ENCODE measurements at places on chromosomes 4 and X.

- DNase-seq = no peak
Measured at GRCh38 chrX:14095702-14096101, 66.0 kb upstream of the GEMIN8 start.

GRCh38 chr4:27807207-27807606 is 946.6 kb downstream of the STIM2 start:
- no peak for DNase-seq

DNA sequence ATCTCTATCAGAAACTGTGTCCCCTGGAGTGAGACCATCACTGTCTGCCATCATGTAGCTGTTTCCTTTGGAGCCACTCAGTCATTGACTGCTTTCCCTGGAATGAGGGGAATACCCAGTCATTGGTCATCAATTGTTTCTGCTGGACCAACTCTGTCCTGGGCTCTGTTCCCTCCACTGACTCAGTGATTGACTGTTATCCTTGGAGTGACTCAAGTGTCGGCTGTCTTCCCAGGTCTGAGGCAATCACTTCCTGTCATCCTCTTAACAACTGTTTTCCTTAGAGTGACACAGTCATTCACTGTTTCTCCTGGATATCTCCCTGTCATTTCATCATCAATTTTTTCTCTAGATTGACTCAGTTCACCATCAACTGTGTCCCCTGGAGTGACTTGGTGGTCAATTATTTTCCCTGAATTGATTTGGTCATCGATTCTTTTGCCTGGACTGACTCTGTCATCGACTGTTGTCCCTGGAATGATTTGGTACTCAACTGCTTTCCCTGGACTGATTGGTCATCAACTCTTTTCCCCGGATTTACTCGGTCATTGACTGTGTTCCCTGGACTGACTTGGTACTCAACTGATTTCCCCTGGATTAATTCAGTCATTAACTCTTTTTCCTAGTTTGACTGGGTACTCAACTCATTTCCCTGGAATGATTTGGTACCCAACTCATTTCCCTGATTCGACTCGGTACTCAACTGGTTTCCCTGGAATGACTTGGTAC is 327.9 kb upstream of the VCX start:
- DNase-seq = no peak

- DNase-seq = no peak
Measured at GRCh38 chr4:136505020-136505419, 1027.3 kb downstream of the PCDH18 start.

DNA sequence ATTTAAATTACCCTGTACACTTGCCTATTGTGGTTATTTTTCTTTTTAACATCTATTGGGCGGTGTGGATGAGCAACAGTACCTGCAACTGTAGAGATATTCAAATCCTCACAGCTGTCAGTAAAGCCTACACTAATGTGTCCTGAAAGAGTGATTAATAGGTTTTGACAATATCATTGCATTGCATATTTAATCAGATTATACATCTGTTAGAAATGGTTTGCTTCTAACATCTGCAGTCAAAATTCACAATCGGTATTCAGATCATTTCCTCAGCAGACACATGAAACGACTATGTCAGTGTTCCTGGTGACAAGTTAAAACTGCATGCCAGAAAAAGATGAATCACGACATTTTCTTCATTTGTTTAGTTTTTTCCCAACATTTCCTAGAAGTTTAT is 254.6 kb upstream of the EPHA5 start:
- no peak for DNase-seq

DNA sequence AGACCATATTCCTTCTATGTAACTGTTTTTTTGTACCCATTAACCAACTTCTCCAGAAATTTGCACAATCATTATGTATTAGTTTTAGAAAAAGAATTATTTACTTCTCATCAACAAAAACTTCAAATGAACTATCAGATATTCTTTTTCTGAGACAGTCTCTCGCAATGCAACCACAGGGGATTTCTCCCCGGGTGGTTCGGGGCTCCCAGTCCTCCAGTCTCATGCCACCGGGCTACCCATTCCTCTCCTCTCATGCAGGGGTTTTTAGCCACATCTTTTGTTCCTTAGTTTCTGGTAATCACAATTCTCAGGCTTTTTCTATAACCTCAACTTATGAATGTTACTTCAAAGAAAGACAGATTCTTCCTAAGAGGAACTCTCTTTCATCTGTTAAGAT is 46.6 kb upstream of the CLNK start:
- no peak for DNase-seq

GRCh38 chr4:110518889-110519490 is 43.0 kb downstream of the ENPEP start:
- DNase-seq = no peak

DNA sequence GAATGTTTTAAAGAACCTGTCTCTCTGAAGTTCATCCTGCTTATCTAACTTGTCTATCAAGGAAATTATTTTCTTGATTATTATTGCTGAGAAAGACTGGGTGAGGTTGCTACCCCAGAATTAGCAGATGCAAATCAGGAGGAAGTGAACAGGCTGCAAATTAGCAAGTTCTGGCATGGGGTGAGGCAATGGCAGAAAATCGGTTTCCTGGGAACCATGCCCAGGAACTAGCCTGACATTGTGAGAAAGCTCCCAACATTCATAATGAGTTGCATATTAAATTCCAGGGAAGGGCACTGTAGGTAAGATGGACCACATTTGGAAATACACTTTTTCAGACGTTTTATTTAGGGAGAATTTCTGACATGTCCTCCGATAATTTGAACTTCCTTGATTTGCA is 11.6 kb downstream of the ARSF start:
- DNase-seq = no peak

GRCh38 chr4:5192678-5193077 is 141.4 kb downstream of the STK32B start:
- no peak for DNase-seq

GRCh38 chr4:4602468-4602867 is 60.6 kb upstream of the STX18 start:
- no peak for DNase-seq

- no peak for DNase-seq
Measured at GRCh38 chrX:4754878-4755604, 1041.6 kb upstream of the PRKX start.

DNA sequence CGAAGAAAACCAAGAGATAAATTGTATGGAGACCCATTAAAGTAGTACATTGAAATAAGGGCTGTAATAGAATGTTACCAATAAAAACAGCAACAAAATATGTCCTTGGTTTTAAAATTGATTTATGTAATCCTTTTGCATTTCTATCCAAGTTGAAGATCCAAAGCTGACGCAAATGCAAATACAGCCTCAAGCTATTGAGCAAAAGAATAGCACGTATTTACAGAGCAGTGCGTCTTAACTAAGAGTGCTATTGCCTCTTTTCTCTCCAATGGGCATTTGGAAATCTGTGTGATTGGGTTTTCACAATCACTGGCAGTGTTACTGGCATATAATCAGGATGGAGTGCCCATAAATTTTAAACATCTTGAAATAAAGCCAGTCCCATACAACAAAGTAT is 417.4 kb downstream of the TLL1 start:
- no peak for DNase-seq

- DNase-seq = no peak
Measured at GRCh38 chr4:20393486-20394100, 141.9 kb downstream of the SLIT2 start.

DNA sequence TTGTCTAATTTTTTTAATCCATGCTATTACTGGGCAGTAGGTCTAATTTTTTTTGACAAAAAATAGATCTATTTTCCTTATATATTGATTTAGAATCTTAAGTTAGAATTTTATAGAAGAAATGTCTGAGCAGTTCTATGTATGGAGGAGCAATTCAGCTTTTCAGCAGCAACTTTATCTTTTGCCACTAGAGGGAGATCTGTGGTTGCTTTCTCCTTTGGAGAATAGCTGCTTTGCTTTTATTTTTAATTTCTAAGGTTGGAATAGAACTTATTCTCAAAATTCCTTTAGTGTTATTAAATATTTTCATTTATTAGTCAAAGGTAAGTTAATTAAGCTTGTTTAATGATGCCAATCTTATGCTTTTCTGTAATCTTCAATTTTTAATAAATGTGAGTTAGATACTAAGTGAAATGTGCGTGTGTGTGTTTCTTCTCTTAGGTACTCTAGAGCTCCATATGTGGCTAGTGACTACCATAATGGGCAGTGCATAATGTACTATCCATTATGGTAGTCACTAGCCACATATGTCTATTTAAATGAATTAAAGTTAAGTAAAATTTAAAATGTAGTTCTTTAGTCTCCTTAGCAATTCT is 29.3 kb downstream of the FAM199X start:
- DNase-seq = no peak

GRCh38 chrX:107831071-107831730 is 5.5 kb downstream of the MID2 start:
- DNase-seq = no peak

All from stimulated activated CD8-positive, alpha-beta memory T cell treated with anti-CD3 and anti-CD28 coated beads, Interleukin-15, amount 100 ng/mL, for 48 hours (primary cell).